Stimulated activated CD8-positive, alpha-beta memory T cell treated with anti-CD3 and anti-CD28 coated beads, Interleukin-4, amount 100 ng/mL, for 48 hours (primary cell): ENCODE measurements at places on chromosomes 16 and 17.

DNA sequence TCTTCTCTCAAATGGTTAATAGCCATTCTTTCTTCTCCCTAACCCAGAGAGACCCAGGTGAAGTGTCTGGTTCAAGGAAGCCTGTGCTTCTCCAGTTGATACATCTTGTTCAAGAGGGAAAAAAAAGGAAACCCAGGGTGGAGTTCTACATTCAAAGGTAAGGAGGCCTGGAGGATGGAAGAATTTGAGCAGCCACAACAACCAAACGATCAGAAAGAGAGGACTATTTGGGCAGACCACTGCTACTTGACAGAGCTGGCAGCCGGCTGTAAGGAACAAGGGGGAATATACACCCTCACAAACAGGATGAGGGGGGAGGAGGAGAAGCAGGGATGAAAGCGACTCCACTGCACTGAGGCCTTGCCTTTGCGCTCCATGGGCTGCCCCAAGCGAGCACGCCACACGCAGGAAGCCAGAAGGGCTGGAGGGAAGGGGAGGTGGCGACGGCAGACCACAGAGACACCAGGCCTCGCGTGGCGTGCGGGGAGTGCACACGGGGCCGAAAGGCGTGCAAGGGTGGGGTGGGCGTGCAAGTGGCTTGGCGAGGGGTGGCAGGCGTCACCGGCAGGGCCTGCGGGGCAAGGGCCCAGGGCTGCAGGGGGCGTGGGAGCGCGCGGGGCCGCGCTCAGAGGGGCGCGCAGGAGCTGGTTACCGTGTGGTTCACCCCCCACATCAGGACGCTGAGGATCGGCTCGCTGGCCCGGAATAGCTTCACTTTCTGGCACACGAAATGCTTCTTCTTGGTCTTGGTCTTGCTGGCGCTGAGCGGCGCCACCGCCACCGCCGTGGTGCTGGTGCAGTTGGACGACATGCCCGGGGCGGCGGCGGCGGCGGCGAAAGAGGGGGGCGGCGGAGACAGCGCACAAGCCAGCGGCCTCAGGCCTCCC, 499 bp downstream of the PIP4K2B start:
- peak; percentile 61 for DNase-seq

- no peak for DNase-seq
Observed at GRCh38 chr16:7548796-7549318, 216.2 kb downstream of the RBFOX1 start.

GRCh38 chr17:34556384-34556783, 23.0 kb upstream of the TMEM132E start:
- DNase-seq = no peak

DNA sequence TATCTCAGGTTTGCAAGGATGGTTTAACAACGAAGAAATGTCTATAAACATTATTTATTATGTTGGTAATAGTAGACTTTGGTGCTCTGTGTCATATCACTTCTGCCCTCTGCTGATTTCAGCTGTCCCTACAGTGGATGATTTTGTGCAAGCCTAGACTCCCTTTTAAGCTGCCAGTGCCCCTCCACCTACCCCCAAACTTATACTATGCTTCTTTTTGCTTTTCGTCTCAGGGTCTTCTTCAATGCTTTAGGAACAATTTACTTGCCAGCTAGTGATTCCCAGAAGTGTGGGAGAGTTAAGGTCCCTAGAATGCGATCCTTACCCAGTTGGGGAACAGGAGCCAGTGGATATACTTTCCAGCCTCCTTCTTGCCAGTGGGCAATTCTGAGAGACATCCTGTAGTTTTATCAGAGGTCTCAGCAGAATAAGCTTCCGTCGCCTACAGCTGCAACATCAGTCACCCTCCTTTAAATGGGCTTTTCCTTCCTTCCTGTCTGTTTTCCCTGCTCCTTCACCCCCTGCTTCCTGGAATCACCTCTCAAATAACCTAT, 4.1 kb downstream of the ICAM2 start:
- peak; percentile 24 for DNase-seq

GRCh38 chr16:85541181-85541580, 71.9 kb upstream of the GSE1 start:
- no peak for DNase-seq

GRCh38 chr16:89981414-89981813, 32.9 kb downstream of the DEF8 start:
- peak; percentile 43 for DNase-seq

DNA sequence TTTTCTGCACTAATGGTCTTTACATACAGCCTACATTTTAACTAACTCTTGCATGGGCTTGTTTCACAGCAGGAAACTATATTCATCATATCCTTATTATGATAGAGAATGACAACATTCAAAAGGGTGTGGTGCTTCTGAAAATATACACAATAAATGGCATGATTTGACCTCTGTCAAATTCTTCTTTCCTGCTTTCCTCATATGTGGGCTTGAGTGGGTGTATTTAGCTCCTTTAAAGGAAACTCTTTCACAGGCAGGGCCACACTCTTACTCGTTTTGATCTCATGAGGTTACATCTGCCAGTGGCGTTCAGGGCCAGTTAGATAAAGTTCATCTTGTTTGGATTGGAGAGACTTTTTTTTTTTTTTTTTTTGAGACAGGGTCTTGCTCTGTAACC, 6.1 kb downstream of the SLC35G3 start:
- DNase-seq = no peak

GRCh38 chr16:17392857-17393692, 77.7 kb downstream of the XYLT1 start:
- DNase-seq = no peak

- peak; percentile 17 for DNase-seq
Observed at GRCh38 chr17:79633154-79633553, 22.3 kb upstream of the RBFOX3 start.

- DNase-seq = no peak
Observed at GRCh38 chr17:63240106-63240505, 206.0 kb downstream of the CYB561 start.

DNA sequence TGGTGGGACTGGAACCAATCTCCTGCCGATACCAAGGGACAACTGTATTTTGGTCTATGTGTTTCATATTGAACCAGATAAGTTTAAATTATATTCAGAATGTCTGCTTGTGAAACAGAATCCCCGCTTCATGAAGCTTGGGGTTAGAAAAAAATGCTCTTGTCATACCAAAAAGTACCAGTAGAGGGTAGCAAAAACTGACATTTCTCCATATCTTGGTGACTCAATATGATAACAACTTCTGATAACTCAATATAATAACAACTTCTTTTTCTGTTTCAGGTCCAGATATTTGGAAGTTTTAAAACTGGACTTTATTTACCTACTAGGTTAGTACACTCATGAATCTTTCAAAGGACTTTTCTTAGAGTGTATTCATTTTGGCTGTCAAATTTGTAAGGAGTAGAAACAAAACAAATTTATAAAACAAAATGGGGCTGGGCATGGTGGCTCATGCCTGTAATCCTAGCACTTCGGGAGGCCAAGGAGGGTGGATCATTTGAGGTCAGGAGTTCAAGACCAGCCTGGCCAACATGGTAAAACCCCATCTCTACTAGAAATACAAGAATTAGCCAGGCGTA, 52.3 kb upstream of the ADCY7 start:
- DNase-seq = no peak

DNA sequence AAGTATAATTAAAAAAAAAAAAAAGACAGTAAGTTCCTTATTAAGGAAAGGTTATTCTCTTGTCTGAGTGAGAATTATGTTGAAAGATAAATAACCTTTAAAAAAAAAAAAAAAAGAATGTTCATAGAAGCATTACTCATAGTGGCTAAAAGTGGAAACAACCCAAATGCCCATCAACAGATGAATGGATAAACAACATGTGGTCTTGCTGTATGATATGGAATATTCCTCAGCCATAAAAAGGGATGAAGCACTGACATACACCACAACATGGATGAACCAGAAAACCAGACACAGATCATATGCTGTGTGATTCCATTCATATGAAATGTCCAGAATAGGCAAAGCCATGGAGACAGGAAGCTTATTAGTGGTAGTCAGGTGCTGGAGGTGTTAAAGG, 9.2 kb upstream of the CCNF start:
- DNase-seq = no peak
